Activated CD4-positive, alpha-beta T cell treated with anti-CD3 and anti-CD28 coated beads, Interleukin-2, Interleukin-4, amounts not matched to agents 100 ng/mL and 50 ng/mL, durations not matched to agents 16 hours and 8 hours (primary cell): ENCODE measurements at places on chromosomes 7 and 10.

- no peak for DNase-seq
Observed at GRCh38 chr7:32539366-32539765, 44.1 kb downstream of the AVL9 start.

- DNase-seq, result peak; percentile 82
Observed at GRCh38 chr7:130960208-130960988, 226.4 kb upstream of the KLF14 start.

- DNase-seq, result no peak
Observed at GRCh38 chr7:68619526-68619925, 978.7 kb upstream of the AUTS2 start.

GRCh38 chr7:130697820-130698219 lies 11.5 kb upstream of the TSGA13 start:
- no peak for DNase-seq

DNA sequence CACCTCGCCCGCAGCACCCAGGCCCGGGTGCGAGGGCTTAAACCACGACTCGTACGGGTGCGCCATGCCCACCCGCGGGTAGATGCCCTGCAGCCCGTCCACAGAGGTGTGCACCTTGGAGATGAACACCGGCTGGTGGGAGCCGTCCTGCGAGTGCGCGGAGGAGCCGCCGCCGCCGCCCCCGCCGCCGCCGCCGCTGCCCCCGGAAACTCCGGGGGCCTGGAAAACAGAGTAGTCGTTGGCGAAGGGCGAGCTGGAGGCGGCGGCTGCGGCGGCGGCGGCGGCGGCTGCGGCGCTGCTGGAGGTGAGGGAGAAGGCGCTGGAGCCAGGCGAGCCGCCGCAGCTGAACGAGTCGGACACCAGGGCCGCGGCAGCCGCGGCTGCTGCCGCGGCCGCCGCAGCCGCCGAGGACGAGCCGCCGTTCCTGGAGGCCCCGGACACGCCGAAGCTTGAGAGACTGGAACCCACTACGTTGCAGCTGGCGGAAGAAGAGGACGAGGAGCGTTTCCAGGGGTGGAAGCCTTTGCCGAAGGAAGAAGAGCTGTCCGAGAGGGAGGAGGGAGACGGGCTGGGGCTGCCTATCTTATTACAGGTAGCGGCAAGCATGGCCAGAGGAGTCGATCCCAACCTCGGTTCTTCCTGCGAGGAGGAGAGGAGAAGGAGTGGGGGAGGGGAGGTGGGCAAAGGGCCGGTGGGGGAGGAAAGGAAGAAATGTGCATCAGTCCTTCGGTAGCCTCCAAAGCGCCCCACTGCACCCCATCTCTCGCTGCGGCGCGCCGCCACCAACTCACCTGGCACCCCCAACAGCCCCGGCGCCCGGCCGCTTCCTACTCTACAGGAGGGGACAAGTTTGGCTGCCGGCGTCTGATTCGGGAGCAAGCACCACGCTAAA lies 1.3 kb downstream of the SP8 start:
- DNase-seq, result no peak

DNA sequence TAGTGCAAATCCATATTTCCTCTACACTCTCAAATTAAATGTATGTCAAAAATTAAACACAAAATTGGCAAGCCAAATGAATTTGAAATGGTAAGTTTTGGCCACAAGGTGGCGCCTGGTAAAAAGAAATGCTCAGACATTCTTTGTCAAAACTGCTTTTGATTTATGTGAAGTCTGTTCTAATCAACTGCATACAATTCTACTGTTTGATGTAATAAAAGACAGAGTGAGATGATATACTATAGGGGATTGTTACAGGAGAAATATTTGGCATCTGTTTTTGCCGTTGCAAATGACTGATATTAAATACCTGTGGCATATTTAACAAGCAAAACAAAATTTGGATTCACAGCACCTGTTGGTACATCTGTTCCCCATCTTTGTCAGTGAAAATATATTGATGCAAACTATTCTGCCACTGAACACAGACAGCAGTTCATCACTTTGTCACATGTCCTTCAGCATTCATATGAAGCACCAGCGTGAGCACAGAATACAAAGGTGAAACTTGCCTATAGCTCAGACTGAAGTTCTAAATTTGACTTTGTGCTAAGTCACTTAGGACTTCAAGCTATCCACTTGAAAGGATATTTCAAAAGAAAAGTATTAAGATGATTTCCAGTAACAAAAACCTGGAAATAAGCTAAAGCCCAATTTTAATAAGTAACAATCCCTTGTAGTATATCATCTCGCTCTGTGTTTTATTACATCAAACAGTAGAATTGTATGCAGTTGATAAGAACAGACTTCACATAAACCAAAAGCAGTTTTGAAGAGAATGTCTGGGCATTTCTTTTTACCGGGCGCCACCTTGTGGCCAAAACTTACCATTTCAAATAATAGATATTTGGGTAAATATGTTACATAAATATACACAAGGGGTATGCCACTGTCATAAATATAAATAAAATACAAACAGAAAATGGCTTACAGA lies 10.2 kb upstream of the CH25H start:
- peak; percentile 56 for DNase-seq

DNA sequence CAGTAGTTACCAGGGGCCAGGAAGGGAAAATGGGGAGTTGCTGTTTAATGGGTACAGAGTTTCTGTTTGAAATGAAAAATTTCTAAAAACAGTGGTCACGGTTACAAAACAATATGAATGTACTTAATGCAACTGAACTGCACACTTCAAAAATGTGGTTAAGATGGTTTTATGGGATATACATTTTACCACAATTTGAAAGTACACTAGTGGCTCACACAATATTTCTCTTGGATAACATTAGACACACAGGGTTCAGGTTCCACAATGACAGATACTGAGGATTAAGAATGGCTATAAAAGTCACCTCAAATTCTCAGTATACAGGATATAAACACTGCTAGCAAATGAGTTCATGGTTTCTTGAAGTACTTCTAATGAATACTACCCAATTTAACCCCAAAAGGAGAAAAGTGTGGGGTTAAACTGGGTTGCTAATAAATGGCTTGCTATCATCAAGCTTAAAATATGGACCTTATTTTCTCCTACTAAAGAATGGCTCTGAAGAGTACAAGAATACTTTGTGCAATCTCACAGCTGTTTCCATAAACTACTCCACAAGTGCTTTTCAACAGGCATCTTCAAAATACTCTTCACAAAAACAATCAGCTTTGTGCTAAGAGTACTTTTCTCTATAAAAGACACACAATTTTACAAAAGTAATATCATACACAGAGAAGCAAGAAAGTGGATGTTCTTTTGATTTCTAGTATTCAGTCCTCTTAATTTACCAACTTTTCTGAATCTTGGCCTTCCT lies 92.9 kb downstream of the SRPK2 start:
- peak; percentile 39 for DNase-seq

DNA sequence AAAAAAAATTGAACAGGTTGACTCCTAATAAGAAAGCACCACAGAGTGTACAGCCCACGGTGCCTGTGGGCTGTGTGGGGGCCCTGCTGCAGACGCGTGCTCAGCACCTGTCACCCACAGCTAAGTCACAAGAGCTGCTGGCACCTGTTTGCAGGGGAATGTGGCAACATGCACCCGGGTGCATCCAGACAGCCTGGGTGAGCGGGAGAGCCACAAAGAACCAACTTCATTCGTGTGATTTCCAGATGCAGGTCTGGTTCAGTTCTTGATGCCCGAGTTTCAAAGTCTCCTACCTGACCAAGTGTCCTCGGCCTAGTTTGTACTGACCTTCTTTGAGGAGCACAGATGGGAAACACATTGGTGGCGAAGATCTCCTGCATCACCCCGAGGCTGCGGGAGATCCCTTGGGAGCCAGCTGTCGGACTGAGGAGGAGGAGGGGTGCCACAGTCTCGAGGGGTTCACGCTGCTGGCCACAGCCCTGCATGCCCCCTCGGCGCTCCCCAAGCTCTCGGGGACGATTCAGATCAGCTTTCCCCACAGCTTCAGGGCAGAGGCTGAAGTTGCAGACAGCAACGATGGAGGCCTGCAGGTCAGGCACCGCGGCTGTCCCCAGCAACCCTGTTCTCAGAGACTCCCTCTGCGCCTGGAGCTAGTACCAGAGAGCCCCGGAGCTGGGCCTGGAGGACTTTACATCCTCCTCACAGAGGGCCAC lies 35.3 kb downstream of the AMZ1 start:
- no peak for DNase-seq

DNA sequence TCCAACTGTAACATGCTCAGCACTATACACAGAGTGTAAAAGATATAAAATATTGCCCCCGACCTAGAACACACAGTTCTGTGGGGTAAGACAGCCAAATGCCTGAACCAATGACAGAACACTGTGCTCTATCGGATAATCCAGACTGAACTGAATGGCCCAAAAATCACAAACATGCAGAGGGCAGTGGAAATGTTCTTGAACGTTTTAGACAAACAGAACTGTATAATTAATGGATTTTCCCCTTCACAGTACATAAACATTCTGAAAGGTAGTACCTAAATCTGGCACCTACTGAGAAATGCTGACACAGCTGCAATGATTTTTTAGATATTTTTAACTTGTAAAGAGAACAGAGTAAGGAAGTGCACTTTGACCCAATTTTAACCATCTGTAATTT lies 33.4 kb downstream of the PARD3 start:
- no peak for DNase-seq

DNA sequence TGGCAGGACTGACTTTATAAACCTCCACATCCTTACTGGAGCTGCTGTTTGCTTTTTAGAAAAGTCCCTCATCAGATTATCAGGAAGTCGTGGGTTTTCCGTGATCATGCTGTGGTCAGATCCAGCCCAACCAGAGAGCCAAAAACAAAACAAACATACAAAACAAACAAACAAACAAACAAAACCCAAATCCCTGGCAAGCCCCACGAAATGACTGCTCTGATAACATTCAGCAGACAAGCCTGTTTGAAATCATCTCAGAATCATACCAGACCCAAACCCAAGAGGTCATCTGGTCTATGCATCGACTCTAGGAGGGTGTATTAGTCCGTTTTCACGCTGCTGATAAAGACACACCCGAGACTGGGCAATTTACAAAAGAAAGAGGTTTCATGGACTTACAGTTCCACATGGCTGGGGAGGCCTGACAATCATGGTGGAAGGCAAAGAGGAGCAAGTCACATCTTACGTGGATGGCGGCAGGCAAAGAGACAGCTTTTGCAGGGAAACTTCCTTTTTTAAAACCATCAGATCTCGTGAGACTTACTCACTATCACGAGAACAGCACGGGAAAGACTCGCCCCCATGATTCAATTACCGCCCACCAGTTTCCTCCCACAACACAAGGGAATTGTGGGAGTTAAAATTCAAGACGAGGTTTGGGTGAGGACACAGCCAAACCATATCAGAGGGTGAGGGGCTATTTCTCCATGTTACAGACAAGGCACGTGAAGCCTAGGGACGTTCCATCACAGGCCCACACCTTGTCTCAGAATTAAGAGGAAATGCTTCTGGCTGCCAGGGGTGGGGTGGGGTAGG lies 85.7 kb downstream of the PARP12 start:
- no peak for DNase-seq

GRCh38 chr7:85381212-85381611 lies 194.4 kb upstream of the SEMA3D start:
- DNase-seq, result no peak

- no peak for DNase-seq
Observed at GRCh38 chr7:79386688-79387422, 66.6 kb downstream of the MAGI2 start.

GRCh38 chr10:96768136-96768535 lies 47.8 kb upstream of the PIK3AP1 start:
- DNase-seq, result no peak

DNA sequence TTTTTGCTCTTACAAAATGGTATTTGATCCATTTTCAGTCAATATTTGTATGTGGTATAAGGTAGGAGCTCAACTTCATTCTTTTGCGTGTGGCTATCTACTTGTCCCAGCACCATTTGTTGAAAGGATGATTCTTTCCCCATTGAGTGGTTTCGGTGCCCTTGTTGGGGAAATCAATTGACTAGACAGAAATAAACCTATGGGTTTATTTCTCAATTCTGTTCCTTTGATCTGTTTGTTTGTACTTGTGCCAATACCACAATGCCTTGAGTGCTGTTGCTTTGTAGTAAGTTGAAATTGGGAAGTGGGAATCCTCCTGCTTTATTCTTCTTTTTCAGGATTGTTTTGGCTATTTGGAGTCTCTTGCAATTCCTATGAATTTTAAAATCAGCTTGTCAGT lies 41.0 kb downstream of the SNX10 start:
- DNase-seq, result no peak

DNA sequence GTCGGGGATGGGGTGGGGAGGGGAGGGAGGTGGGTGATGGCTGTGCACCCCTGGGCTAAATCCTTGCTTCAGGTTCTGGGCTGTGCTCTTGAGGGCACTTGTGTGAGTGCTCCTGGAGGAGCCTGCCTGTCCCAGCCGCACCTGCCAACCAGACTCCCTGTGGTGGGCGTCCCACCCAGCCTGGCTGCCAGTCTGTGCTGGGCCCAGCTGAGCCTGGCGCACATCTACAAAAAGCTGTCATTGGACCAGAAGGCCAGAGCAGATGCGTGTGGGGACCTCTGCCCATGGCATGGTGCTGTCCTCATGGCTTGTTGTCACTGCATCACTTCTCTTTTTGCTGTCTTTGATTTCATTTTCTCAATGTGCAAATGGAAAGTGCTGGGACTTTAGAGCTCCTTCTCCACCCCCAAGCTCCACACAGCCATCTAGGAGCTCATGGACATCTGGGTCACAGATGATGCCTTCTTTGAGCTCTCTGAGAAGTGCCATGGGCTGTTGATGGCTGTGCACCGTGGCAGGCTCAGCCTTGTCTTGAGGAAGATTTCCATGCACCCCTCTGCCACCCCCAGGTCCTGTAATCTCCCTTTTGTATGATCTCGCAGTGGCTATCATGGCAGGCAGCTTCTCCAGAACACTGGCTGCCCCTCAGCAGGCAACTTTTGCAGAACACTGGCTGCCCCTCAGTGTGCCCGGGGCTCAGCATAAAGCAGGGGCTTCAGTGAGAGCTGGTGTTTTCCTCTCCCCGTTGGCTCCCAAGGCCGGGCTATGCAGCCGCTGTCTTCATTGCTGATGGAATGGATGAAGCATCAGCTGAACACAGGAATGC lies 83.9 kb downstream of the ADCY1 start:
- no peak for DNase-seq

- no peak for DNase-seq
Observed at GRCh38 chr10:21532694-21533466, 1.2 kb upstream of the MLLT10 start.

DNA sequence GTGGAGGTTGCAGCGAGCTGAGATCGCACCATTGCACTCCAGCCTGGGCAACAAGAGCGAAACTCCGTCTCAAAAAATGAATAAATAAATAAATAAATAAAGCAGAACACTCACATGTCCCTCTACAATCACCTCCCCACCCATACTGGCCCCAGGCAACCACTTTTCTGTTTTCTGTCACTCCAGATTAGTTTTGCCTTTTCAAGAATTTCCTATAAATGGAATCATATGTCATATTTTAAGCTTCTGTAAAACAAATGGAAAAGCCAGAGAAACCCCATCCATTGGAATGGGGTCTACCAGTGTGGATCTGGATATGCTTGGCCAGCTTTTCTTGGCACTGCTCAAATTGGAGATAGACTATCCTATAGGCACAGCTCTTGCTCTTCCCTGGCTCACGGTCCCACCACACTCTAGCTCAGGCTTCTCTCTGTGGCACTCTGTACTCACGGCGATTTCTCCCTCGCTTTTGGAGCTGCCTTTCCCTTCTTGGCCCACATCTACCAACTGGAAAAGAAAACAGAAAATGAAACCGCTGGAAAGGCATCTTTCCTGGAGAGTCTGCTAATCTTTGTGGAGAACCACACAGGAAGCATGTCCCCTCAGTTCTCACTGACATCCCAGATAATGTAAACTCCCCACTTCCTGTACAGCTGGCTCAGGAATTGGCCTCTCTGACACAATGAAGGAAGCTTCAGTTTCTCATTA lies 210.1 kb downstream of the JCAD start:
- DNase-seq, result no peak
